ENCODE measurements at places on chromosomes 12 and 14.

DNA sequence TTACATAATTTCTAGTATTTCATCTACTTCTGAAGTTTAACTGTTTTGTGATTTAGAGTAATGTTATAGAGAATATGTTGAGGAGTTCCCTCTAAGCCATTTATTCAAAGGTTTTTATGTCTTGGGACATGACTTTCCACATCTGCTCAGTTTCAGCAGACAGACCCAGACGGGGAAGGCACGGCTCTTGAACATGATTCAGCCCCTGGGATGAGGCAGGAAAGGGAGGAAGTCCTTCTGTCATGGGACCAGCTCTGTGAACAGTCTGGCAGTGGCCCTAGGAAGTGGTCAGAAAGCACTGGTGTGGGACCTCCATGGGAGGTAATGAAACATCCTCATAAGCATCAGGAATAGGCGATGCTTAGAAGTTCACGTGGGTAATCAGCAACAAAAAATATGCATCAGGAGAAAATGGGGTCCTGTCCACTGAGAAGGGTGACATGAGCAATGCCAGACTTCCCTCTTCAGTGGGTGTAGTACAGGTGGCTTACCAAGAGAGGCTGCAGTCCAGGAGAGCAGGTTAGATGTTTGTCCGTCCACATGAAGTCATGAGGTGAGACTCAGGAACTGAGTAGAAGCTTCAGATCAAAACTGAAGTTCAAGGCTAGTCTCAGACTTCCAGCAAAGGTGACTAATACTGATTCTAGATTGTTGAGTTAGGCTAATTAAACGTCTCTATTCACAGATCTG lies 248.5 kb downstream of the IPO8 start:
- DNase-seq: no peak

- no peak for DNase-seq
These were observed 134.8 kb downstream of the BCL11B start for GRCh38 chr14:99137001-99137700.

DNA sequence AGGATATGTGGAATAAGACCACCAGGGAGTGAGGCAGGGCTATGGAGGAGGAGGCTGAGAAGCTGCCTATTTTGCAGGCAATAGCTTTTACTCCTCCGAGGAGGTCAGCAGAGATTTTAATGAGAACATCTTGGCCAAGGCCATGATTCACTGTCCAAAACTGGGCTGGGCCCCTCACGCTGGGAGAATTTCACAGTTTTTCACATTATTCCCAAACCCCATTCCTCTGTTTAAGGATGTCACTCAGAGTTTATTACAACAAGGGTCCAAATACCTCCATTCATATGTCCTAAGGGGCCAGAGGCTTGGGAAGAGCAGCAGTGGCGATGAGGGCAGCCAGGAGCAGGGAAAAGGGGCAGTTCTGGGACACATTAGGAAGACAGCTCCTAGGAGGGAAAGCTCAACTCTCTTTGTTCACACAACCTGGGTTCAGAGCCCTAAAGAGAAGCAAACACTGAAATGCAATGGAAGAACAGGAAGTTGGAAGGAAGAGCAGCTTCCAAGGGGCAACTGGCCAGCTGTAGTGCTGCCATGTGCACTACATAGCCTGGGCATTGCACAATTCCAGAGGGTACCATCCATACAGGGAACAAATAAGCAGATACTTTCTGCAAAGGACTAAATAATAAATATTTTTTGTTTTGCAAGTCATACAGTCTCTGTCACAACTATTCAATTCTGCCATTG lies 283.2 kb downstream of the NUAK1 start:
- DNase-seq: no peak

GRCh38 chr12:2489275-2489674 lies 305.5 kb upstream of the FKBP4 start:
- no peak for DNase-seq

- DNase-seq: no peak
These were observed 237.3 kb upstream of the GRIP1 start for GRCh38 chr12:66916189-66916588.

DNA sequence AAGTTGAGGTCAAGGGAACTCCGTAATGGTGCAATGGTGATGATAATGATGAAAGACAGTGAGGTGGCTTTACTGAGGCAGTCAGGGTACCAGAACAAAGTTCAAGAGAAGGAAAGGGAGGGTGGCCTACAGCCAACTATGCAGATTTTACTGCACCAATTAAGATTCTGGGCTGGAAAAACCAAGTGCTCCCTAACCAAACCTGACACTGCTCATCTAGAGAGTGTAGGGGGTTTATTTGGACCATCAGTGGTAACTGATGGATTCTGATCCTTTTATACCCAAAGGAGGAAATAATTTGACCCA lies 387 bp downstream of the LRRC9 start:
- DNase-seq: no peak

DNA sequence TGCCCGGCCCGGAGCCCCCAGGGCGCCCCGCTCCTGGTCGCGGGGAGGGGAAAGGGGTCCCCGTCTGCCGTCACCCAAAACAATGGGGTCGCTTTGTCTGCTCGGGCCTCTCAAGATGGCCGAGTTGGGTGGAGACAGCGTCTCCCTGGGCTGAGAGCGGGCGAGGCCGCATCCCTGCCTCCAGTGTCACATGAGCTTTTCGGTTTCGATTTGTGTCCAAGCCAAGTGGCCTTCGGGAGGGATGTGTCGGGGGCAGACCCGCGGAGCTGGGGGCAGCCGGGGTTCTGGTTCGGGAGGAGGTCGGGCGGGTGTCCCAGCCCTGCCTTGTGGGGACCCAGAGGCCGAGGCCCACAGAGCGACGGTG lies 790 bp downstream of the DYNC1H1 start:
- peak; percentile 37 for DNase-seq

GRCh38 chr12:87795555-87795954 lies 233.6 kb downstream of the C12orf50 start:
- no peak for DNase-seq

GRCh38 chr14:24315807-24316596 lies 4.7 kb downstream of the LTB4R start:
- no peak for DNase-seq

DNA sequence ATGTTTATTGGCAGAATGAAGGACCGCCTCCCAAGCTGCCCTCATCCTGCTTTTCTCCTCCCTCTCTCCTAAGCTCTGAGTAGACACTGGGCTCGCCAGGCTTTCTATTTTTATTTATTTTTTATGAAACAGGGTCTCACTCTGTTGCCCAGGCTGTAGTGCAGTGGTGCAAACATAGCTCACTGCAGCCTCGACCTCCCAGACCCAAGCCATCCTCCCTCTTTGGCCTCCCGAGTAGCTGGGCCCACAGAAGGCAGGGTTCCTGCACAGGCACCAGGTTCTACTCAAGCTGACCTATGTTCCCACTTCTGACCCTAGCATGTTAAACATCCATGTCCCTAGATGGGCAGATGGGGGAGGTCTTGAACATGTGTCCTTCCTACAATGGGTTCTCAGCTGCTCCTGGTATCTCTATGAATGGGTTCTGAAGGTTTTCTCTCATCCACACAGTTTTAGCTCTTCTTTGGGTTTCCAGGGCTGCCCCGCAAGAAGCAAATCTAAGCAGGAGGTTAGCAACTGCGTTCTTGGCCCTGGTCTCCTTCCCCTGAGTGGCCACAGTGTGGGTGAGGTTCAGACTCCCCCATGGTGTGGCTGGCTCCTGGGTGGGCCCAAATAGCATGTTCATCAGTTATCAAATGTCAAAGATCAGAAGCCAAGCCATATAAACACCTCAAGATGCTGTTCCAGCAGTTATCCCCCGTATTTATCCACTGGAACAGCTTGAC lies 167.3 kb downstream of the ZFP36L1 start:
- DNase-seq: no peak

GRCh38 chr12:14853961-14854360 lies 10.6 kb upstream of the ART4 start:
- DNase-seq: no peak

DNA sequence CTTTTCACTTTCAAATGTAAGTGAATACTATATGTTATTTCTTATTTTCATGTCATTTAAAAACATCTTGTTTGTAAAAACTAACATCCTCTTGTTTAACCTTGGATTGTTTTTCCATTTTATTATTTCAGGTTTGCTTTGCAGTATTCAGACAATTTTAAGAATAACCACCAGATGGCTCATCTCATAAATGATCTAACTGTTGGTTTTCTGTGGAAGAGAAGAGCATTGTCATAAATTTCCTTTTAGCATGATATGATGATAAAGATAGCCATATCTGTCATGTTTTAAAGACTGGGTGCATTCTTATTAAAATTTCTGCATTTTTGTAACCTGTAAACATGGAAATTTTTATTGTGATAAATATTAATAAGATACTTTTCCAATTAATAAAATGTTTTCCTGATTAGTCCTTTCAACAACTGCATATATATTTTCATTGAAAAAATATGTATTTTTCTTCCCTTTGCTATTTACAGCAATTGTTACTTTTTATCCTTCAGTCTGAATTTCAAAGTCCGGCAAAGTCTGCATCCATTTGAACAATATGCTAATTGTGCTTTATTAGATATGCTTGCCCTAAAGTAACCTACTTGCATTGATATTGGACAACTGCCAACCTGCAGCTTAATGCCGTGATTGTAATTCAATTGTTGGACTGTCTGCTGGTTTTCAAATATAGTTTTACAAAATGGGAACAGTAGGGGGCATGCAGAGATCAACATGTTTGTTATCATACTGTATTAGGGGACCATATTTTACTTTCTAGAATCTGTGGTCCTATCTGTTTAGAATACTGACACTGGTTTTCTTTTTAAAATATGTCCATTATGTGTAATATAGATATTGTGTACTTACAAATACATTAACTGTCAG lies 163.4 kb downstream of the GARIN6 start:
- peak; percentile 11 for DNase-seq

- DNase-seq: no peak
These were observed 21.0 kb upstream of the RIC8B start for GRCh38 chr12:106753526-106753925.

- DNase-seq: no peak
These were observed 806.9 kb downstream of the GALC start for GRCh38 chr14:87185961-87186560.

- DNase-seq: no peak
These were observed 174.8 kb downstream of the EMP1 start for GRCh38 chr12:13371367-13371766.

GRCh38 chr14:75258079-75258802 lies 20.4 kb upstream of the FOS start:
- DNase-seq: no peak
